NCI-H1694 treated with DMSO at 0.1 percent for 48 hours (cell line): ENCODE measurements at places on chromosomes 6 and 20.

DNA sequence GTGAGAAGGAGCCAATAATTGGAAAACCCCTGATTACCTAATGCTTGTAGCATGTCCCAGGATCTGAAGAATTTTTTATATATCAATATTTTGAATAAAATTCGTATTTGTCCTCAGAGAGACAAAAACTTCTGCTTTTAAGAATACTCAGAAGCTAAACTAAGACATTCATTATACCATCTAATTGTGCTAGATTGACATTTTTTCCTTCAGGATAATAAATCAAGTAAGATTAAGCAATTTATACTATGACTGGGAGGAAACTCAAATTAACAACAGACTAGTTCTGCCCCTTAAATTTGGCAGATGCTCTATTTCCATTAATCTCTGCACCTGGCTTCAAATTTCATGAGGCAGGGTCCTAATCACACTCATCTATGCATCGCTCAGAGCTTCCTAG lies 291.4 kb downstream of the PLCB1 start:
- DNase-seq = peak; percentile 57

- no peak for DNase-seq
Observed at GRCh38 chr20:40821429-40821828, 132.4 kb upstream of the MAFB start.

- no peak for DNase-seq
Observed at GRCh38 chr6:149925253-149925973, 2.5 kb upstream of the RAET1G start.

- DNase-seq = no peak
Observed at GRCh38 chr6:35146453-35146852, 5.3 kb upstream of the TCP11 start.

- DNase-seq = no peak
Observed at GRCh38 chr6:143739341-143739851, 61.6 kb downstream of the PHACTR2 start.

DNA sequence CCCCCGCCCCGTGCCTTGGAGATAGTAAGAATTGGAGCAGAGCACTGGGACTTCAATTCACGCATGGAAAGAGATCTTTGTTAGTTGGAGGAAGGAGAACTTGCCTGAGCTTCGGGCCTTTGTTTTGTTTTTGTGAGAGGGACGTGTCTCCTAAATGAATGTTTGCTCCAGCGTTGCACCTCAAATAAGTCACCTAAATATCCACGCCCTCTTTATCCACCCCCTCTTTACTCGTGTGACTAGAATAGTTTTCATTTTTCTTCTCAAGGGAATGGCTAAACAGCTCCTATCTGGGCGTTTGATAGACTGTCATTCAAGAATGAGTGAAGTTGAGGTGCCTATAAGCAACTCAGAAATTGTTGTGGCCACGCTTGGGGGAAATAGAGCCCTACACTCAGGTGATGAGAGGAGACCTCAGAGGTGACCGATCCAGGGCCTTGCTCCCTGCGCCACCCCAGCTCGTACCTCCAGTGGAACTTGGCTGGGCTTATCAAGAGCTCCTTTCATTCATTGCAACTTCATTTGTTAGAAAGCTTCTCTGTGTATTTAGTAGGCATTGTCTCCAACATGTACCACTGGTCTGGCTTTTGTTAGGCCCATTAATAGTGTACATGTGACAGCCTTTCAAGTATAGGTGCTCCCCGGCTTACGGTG lies 861 bp downstream of the PCMTD2 start:
- no peak for DNase-seq

GRCh38 chr6:7006515-7007191 lies 101.1 kb upstream of the RREB1 start:
- DNase-seq = no peak

- no peak for DNase-seq
Observed at GRCh38 chr6:144055121-144055931, 40.0 kb downstream of the SF3B5 start.

GRCh38 chr6:110682460-110682853 lies 132.8 kb downstream of the CDK19 start:
- DNase-seq = peak; percentile 82

DNA sequence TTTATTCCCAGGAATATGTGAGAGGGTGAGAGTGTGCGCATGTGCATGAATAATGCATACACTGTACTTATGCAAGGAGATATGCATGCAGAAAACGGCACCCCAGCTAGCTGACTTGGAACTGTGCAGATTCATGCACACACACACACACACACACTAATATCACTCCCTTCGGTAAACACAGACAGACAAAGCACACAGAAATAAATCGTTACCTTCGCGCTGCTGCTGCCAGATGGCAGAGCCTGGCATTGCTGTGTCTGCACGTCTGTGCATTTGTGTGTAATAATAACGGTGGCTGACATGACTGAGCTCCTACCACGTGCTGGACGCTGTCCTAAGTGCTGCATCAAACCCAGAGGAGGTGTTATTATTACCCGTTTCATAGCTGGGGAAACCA lies 36.8 kb downstream of the PREX1 start:
- DNase-seq = peak; percentile 96

DNA sequence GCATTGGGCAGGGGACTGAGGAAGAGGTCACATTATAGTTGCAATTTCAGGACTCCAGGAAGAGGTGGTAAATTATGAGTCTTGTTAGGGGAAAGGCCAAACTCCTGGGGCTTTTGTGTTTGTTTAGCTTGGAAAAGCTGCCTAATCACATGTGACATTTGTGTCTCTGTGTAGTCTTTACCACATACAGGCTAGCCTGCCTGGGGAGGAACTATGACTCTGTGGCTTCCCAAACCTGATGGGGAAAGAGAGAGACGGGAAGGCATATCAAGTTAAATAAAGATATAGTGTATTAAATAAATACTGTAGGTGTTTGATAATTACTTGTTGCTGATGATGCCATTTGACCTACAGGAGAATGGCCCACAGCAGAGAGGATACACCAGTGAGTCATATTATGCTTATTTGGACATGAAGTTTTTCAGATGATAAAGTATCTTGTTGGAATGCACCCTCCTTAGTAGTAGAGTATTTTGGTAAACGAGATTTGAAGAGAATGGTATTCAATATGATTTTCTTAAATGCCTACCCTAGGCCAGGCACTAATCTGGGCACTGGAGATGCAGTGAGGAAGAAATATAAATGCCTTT lies 4.0 kb downstream of the BLTP3A start:
- no peak for DNase-seq

DNA sequence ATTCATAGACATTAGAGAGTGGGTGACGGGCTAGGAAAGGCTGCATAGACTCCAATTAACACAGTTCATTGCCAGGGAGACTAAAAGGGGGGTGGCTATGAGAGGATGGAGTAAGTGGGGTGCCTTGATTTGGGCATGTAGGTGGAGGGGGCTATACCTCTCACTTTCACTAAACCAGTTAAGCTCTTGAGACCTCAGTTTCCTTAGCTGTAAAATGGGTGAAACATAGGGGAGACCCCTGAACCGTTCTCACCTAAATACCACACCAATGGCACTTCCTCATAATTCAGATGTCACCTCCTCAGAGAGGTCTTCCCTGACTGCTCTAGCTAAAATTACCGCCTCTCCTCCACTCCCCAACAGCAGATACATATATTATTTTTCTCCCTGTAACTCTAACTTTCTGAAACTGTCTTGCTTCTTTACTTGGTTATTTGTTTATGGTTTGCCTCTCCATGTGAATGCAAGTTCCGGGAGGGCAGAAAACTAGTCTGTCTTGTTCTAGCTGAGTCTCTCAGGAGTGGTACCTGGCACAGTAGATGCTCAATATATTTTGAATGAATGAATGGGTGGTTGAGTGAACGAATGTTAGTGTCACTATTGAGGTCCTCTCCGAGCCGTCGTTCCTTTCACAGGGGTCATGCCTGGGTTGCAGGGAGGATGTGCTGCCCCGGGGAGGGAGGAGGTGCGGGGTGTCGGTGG lies 615 bp upstream of the EYA2 start:
- DNase-seq = no peak

DNA sequence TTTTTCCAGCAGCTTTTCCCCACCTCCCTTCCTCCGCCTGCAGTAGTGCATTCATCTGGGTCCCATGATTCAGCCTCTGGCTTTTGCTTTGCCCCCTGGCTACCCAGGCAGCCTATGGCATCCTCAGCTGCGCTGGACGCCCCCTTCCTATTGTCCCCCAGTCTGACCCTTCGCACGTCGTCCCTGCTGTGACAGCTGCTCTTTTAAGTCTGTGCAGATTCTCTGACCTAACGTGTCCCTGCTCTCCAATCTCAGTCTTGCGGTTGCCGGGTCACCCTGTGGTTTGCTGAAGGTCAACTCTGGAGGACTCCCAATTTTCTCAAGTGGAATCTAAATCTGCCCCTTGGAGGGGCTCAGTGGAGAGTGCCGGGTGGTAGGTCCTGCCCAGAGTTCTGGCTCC lies 294.3 kb downstream of the CDC5L start:
- DNase-seq = no peak
